Left renal cortex interstitium (tissue), 4 donors: ENCODE measurements at places on chromosomes 16 and 17. TPM values are rescaled to one million over a fixed set of nuclear protein-coding genes. Genes with fewer than 3 reads are reported as not detected.

- DNase-seq: no peak
Measured at GRCh38 chr17:60229188-60229802, 79.5 kb downstream of the CA4 start.

DNA sequence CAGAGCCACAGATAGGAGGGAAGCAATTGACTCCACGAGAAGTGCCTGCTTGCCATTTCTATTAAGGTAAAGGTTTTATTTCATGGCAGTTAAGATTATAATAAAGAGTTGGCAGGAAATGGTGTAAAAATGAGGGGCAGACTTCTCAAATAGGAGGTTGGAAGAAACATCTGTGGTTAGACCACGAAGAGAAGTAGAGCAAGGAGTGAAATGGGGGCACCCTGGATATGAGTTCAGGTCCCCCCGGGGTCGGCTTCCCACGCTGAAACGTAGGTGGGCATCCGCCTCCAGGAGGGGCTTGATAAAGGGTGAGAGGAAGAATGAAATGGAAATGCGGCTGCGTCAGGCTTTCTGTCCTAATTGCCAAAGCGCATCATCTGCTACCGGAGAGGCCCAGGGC lies 209.1 kb downstream of the MAF start:
- DNase-seq: no peak

GRCh38 chr16:10943064-10943353 lies 741 bp upstream of the DEXI start:
- DNase-seq: no peak

GRCh38 chr17:75601057-75601987 lies 13.7 kb downstream of the MYO15B start:
- no peak for DNase-seq

GRCh38 chr16:23902748-23903414 lies 67.1 kb downstream of the PRKCB start:
- DNase-seq: no peak

OVCA2 gene
- 11.4 TPM for polyA plus RNA-seq
